ENCODE measurements at places on chromosomes 5 and 9.

GRCh38 chr5:169850409-169850808 is 129.9 kb downstream of the INSYN2B start:
- DNase-seq: no peak

DNA sequence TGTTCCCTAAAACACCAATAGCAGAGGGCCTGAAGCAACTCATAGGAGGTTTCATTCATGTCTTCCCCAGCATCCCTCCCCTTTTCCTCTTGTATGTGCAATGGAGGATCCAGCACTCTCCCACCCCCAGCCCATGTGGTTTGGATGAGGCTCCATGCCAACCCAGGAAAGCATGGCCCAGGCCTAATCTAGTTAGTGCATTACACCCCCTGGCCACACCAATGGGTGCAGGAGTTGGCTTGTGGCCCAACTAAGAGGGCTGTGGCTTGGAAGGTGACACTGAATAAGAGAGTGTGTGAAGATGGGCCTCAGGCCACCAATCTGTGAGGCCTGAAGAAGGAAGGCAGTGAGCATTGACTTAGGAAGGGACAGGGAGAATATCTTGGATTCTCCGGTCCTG is 70.8 kb upstream of the SMIM23 start:
- DNase-seq: no peak

DNA sequence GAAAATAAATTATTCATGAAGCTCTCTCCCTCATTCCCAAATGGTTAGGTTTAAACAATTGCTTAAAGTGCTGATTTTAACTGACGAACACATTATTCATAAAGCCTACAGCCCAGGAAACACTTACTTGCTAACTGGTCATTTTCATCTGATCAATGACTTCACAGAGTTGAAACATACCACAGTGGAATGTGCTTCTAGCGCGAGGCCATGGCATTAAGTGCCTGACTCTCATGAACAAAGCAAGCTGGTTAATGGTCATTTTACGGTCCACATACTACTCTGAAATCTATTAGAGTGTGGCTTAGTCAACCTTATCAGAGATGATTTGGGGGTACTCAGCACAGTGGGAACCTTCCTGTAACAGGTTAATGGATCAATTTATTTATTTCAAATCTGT is 114.6 kb downstream of the MED27 start:
- no peak for DNase-seq

GRCh38 chr5:143516249-143516648 is 112.8 kb upstream of the NR3C1 start:
- no peak for DNase-seq

- no peak for DNase-seq
Observed at GRCh38 chr5:12277504-12278192, 373.4 kb upstream of the CTNND2 start.

GRCh38 chr5:124703995-124704394 is 42.4 kb downstream of the ZNF608 start:
- DNase-seq: no peak

DNA sequence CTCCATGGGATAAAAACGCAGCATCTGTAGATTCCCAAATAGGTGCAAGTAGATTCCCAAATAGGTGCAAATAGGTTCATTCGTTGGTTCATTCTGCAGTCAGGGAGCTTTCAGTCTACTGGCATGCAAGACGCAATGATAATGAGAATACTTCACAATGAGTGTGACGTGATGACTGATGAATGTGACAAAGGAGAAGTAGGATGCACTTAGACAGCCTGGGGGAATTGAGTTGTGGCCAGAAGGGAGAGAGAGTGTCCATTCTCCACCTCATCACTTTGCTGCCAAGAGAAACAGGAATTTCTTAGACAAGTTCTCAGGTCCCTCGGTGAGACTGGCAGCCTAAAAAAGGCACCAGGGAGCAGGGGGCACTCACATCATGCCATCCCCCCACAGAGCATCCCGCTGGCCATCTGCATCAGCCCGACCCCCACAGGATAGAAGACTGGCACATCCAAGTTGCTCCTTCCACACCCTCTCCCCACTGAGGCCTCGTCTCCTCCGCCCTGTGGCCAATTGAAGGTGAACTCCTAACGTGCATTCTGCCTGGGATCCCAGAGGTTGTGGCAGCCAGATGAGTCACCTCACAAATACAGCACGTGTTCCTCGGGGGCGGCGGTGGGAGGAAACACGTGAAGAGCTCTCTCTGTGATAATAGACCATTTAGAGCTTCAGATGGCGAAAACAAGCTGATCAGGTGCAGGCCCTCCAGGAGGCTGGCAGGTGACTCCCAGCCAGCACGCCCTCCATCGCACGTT is 19.9 kb upstream of the KCNIP1 start:
- DNase-seq: no peak

DNA sequence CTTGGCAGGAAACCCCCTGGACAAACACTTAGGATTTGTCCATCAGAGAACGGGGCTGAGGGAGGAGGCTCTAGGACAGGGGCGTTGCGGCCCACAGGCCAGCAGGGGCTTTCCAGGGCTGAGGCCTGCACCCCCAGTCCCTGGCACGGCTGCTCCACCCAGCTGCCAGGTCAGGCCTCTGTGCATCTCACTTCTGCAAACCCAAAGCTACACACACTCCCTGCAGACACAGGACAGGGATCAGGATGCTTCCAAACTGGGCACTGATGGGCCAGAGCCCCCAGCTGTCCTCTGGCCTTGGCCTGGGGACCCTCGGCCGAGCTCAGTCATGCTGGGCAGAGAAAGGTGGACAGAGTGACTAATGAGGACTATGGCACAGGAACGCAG is 106.2 kb upstream of the SARDH start:
- no peak for DNase-seq
